A172 (cell line): ENCODE measurements at places on chromosomes 13 and 19. TPM values are rescaled to one million over a fixed set of nuclear protein-coding genes. Genes with fewer than 3 reads are reported as not detected.

GRCh38 chr19:18117692-18118378 lies 20.3 kb downstream of the MAST3 start:
- peak; percentile 72 for DNase-seq

- DNase-seq: no peak
Measured at GRCh38 chr13:113360446-113360845, 3.5 kb downstream of the GRTP1 start.

OVOL3 gene
- total RNA-seq: not detected in 2 replicates

NANOS3 gene
- not detected in 2 replicates for total RNA-seq

F10 gene
- total RNA-seq: 0.29 and 0.36 TPM in 2 replicates

MED25 gene
- 28.6 and 34.8 TPM in 2 replicates for total RNA-seq
